NCI-H1694 (cell line): ENCODE measurements at places on chromosomes 16 and 17.

DNA sequence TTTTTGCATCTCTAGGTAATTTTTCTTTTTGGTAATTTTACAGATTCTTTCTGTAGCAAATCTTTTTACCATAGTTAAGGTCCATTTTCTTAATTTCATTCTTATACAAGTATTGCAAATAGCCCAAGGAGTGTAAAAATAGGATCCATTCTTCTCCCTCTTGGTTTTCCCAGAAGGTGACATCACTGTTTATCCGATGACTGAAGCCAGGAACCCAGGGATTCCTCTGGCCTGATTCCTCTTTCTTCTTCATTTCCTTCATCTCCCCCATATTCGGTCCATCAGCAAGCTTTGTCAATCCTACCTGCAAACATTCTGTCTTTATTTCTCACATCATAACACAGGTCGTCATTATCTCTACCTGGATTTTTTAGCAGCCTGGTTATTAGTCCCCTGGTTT lies 5.3 kb downstream of the RBBP6 start:
- no peak for DNase-seq

GRCh38 chr17:1999557-2000251 lies 25.4 kb downstream of the RTN4RL1 start:
- DNase-seq: peak; percentile 53

- no peak for DNase-seq
Measured at GRCh38 chr17:9173386-9173983, 152.2 kb downstream of the NTN1 start.

GRCh38 chr17:11880714-11881113 lies 116.6 kb downstream of the ZNF18 start:
- DNase-seq: no peak

DNA sequence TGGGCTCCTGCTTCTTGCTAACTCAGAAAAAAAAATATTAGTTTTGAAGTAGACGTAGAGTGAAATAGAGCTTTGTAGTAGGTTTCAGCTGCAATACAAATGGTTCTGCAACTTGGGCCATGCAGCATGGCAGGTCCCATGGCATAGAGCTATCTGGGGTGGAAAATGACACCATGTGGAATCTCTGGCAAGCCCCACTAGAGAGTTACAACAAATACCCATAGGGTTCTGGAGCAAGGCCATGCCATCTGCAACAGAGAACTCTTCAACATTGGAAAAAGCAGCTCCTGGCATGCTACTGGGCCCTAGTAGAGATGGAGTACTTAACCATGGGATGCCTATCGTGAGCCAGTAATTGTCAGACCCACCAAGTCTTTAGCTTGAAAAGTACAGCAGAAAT lies 25.3 kb upstream of the RBBP6 start:
- DNase-seq: no peak

- DNase-seq: no peak
Measured at GRCh38 chr17:83008186-83008510, 71.3 kb upstream of the METRNL start.
